ENCODE measurements at places on chromosomes 6 and 20. TPM values are rescaled to one million over a fixed set of nuclear protein-coding genes. Genes with fewer than 3 reads are reported as not detected.

Gene METTL24
- total RNA-seq, result 3.5 TPM

- DNase-seq, result no peak
These were observed 226.6 kb upstream of the MOCS1 start for GRCh38 chr6:40160826-40161225.

Gene LY86
- total RNA-seq, result 4.1 TPM

GRCh38 chr20:2890742-2891141, 17.5 kb downstream of the PTPRA start:
- DNase-seq, result no peak

Gene KCNK17
- 3.6 TPM for total RNA-seq

Gene DDO
- 9.2 TPM for total RNA-seq

Gene ARMC12
- 0.31 TPM for total RNA-seq

- peak; percentile 83 for DNase-seq
These were observed 78.7 kb upstream of the PHACTR3 start for GRCh38 chr20:59525500-59526241.

- DNase-seq, result peak; percentile 39
These were observed 57.5 kb downstream of the CEBPB start for GRCh38 chr20:50248104-50248641.

DNA sequence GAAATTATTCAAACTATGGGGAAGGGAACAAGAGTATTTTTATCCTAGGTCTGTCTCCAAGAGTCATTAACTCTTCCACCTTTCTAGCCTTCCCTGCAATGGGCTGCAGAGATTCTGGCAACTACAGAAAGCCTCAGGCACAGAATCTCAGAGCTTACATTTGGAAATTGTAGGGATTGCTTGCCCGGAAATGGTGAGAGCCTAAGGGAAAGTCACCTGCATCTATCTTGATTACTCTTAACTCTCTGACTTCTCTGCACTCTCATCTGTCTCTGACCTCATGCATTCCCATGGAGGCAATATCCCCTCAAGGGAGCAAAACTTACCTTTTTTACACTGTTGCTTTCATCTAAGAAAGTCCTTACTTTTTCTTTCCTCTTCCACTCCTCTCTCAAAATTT, 513.2 kb upstream of the MARCKS start:
- DNase-seq, result no peak

Gene C6orf15
- total RNA-seq, result not detected

GRCh38 chr6:156167016-156167624, 610.1 kb upstream of the ARID1B start:
- DNase-seq, result peak; percentile 58

DNA sequence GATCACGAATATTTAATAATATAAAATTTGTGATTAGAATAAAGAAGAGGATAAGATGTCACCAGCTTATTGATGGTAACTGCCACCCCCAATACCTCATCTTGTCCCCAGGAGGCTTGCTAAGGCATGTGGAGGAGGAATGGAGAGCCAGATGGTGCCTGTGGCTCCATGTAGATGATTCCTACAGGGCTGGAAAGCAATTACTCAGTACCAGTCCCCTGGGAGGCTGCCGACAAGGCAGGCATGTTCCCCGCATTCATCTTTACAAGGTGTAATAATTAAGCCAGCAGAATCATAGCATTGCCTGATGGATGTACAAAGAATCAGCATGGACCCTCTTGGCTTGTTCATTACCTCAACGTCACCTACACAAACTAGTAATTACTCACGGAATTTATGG, 155.3 kb downstream of the PLCB1 start:
- DNase-seq, result no peak

Gene SLC17A9
- total RNA-seq, result 4.8 TPM

- no peak for DNase-seq
These were observed 106.1 kb downstream of the PSMB1 start for GRCh38 chr6:170446841-170447560.

DNA sequence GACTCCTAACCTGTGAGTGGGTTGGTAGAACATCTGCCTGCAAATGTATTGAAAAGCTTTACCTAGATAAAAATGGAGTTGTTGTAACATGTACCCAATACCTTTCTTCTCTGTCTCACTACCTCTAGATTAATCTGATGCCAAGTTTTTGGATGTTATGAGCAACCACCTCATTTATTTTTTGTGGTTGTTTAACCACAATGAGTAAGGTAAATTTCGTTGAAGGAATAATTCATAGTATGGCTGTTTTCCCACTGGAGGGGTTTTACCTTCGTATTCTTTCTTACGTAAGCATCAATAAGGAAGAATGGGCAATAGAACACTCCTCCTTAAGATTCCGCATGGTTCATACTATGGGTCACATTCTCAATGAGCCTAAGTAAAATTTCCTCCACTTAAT, 165.4 kb downstream of the CDH26 start:
- DNase-seq, result no peak

DNA sequence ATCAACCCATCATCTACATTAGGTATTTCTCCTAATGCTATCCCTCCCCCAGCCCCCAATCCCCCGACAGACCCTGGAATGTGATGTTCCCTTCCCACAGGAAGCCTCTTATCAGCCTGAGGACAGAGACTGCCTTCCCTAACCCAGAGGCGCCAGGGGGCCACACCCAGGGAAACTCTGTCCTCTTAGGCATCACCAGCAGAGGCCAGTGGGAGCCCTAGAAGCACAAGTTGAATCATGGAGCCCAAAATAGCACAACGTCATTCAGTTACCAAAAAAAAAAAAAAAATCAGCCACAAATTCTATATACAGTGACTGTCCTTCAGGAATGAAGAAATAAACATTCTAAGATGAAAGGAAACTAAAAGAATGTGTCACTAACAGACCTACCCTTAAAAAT, 625.7 kb downstream of the TFAP2A start:
- no peak for DNase-seq

DNA sequence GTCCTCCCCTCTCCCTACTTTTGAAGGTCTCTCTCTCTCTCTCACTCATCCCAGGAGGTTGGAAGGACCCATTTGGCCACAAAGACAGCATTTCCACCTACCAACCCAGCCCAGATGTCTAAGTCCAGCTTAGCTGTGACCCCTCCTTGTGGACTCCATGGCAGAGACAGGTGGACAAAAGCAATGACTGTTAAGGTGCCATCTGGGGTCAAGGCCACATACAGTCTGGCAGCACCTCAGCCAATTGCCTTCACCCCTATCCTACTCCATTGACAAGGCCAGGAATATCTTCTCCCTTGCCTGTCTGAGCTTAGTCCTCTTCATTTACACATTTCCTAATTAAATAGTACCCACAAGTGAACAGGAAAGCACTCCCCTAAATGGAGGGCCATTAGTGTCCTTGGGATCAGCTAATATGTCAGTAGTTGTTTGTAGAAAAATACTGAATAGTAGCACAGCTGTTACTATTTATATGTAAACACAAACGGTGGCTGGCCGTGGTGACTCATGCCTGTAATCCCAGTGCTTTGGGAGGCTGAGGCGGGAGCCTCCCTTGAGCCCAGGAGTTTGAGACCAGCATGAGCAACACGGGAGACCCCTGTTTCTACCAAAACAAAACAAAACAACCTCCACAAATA, 28.8 kb downstream of the GCM1 start:
- DNase-seq, result no peak

Gene RMND1
- 15.2 TPM for total RNA-seq

DNA sequence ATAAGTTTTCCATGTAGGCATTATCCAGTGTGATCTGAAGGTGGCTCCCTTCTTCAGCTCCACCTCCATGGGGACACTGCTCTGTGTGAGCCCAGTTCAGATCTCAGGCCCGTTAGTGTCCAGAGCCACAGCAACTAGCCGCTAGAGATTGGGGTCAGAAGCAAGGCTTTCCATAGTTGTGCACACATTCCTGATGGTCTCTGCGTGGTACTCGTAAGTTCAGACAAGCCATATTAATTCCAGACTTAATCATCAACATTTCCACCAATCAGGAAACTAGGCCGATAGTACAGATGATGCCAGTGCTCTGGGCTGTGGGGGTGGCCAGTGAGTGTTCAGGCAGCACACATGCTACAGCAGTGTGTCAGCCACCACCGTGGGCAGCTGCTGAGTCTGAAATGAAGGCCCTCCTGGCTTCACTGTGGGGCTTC, 17.5 kb upstream of the SYNCRIP start:
- DNase-seq, result no peak

- DNase-seq, result no peak
These were observed 11.7 kb downstream of the OSER1 start for GRCh38 chr20:44198872-44199271.

Gene VWA7
- total RNA-seq, result 12.8 TPM

Gene C6orf132
- total RNA-seq, result 1.9 TPM

GRCh38 chr6:148466158-148466557, 123.5 kb downstream of the SASH1 start:
- peak; percentile 55 for DNase-seq

DNA sequence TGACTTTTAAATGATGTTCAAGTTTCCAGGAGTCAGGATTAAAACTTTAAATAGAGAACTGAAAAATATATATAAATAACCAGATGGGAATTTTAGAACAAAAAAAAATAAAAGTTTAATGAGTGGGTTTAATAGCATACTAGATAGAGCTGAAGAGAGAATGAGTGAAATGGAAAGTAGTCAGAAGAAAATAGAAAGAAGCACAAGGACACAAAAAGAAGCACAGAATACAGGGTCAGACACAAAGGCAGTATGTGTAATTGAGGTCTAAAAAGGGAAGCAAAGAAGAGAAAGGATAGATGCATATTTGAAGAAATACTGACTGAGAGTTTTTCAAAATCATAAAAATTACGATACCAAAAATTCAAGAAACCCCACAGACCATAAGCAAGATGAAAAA, 159.8 kb upstream of the FERMT1 start:
- no peak for DNase-seq

GRCh38 chr20:23541330-23541729, 27.0 kb downstream of the CST9L start:
- no peak for DNase-seq

- DNase-seq, result no peak
These were observed 55.1 kb downstream of the TBXT start for GRCh38 chr6:166112580-166112979.

- DNase-seq, result no peak
These were observed 35.3 kb upstream of the APCDD1L start for GRCh38 chr20:58550275-58551059.

GRCh38 chr6:139627091-139627490, 252.6 kb upstream of the CITED2 start:
- DNase-seq, result no peak

Gene MUC21
- not detected for total RNA-seq

DNA sequence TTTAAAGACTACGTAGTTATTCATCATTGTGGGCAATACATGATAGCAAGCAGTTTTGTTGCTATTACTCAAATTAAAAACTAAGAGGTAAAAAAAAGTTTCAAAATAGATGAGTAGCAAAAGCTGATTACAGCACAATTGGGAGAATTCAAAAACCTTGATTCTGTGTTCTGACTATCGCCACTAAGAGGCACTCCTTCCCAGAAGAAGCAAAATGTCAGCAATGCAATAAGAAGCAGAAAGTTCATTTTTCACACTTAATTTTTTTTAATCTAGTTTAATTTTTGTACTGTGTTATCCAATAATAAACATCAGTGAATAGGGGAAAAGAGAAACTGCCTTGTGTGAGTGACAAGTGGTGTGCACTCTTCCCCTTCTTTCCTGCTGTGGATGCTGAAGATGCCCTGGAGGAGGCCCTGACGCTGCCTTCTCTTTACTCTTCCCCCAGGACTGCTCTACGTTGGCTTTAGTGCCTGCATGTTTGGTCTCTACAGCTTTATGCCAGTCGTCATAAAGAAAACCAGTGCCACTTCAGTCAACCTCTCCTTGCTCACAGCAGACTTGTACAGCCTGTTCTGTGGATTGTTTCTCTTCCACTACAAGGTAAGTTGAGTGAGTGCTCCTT, 263.2 kb upstream of the PLN start:
- DNase-seq, result no peak

Gene ZC2HC1B
- total RNA-seq, result not detected

GRCh38 chr20:25452333-25452732, 44.9 kb downstream of the GINS1 start:
- DNase-seq, result no peak

Gene IL20RA
- total RNA-seq, result 0.11 TPM

DNA sequence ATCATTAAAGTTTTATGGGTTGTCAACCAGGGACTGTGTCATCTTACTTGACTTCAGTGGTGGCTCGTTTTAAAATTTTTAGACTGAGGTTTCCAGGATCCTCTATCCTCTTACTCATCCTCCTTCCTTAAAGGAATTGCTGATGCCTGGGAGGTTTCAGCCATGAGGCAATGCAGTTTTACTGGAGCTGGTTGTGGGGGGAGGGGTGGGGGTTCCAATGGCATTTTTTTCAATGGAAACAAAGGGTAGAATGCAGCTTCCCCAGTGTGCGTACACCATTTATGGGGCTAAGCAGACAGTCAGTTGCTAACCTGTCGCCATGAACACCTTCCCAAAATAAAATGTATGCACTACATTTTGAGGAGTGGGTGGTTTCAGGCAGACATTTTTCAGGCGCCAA, 88.0 kb downstream of the METTL24 start:
- no peak for DNase-seq

Gene PTPRA
- 34.2 TPM for total RNA-seq

- DNase-seq, result no peak
These were observed 200.5 kb upstream of the PCSK2 start for GRCh38 chr20:17026346-17026745.

DNA sequence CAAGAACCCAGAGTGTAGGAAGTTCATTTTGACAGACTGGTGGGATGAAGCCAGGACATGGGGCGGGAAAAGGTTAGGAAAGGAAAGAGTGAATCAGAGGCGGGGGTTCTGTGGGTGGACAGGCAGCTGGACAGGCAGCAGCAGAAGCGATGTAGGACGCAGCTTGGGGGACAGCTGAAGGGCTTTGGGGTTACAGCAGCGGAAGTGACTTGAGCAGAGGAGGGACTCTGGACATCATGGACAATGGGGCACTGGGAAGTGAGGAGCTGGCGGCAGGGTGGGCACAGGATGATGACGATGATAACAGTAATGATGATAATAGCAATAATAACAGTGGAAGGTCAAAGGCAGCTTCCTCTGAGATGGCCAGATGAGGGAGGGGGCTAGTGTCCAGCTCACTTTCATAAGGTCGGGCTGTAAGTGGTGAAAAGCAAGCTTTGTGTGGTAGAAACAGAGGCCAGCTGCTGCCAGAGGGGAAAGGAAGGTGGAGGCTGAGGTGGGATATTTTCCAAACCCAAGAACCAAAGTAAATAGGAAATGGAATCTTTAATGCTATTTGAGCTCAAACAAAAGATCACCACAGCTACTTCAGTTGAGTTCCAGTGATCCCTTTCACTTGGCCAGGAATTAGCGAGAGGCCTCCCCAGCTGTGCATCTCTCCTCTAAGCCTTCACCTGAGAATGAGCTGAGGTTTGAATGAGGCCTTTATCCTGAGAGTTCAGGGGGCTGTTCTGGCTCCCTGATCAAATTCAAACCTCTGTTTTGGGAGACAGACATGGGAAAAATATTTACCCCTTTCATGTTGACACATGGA, 433.5 kb downstream of the DHX35 start:
- peak; percentile 38 for DNase-seq

- no peak for DNase-seq
These were observed 112.8 kb upstream of the INSM1 start for GRCh38 chr20:20255099-20255498.

Gene SH3BGRL2
- total RNA-seq, result 8.7 TPM

GRCh38 chr6:19864285-19864684, 27.1 kb downstream of the ID4 start:
- no peak for DNase-seq

GRCh38 chr6:4359108-4359730, 223.8 kb upstream of the ECI2 start:
- no peak for DNase-seq

Data from right cardiac atrium (tissue), 5 donors.